Neural crest cell (in vitro differentiated cells): ENCODE measurements at places on chromosomes 11 and 22.

DNA sequence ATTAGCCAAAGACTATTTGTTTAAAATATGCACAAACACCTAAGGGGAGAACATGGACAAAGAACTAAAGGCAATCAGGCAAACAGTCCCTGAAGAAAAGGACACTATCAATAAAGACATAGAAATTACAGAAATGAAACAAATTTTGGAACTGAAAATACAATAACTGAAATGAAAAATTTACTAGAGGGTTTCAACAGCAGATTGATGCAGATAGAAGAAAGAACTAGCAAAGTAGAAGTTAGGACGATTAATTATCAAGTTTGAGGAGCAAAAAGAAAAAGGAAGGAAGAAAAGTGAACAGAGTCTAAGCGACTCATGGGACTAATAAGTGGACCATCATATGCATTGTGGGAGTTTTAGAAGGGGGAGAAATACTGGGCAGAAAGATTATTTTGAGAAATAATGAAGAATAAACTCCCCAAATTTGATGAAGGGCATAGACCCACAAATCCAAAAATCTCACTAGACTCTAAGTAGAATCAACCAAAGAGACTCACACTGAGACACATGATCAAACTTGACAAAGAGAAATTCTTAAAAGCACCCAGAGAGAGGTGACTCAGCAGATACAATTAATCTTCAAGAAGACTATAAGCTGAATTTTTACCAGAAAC is 62.9 kb downstream of the JAM3 start:
- DNase-seq: no peak

DNA sequence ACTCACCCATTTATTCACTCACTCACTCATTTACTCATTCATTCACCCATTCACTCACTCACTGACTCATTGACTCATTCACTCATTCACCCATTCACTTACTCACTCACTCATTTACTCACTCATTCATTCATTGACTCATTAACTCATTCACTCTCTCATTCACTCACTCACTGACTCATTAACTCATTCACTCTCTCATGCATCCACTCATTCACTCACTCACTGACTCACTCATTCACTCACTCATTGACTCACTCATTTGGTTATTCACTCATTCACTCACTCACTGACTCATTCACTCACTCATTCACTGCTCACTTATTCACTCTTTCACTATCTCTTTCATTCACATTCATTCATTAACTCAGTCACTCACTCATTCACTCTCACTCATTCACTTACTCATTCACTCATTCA is 2.5 kb upstream of the MUC5AC start:
- DNase-seq: no peak

DNA sequence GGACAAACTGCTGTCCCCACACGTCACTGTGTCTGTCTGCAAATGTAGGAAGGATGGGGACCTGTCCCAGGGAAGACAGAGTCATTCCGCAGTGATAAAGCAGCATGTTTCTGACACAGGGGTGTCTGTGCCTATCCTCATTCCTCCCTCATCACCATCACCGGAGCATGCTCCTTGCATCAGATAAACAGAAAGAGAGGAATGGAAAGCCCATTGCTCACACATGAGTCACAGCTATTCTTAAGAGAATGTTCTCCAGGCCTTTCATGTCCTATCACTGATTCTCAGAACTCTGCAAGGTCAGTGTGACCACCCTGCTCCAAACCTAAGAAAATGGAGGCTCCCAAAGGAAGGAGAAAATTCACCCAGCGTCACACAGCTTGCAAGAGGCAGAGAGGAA is 38.9 kb downstream of the ZNF195 start:
- no peak for DNase-seq

DNA sequence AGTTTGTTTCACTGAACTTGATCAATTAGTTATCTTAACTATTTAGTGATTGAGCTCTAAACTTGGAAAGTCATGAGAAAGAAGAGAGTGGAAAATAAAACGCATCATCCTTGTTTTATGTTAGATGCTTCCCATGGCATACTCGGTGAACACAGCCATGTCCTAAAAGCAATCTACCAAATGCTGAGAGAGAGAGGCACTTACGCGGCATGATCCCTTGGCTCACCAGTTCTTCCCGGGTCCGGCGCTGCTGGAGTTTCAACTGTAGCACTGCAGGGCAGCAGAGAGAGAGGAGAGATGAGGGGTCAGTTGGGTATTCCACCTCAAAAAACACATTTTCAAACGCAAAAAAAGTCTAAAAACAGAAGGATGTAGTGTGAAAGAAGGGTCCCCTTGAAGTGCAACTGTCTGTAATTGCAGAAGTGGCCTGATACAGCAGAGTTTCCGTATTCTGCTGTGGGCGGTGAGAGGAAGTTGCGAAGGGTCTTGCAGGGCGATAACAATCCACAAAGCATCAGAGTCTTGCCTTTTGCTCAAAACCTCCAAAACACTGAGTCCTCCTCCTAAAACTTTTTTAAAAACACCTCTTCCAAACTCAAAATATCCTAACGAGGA is 92.7 kb downstream of the SGSM3 start:
- DNase-seq: no peak

DNA sequence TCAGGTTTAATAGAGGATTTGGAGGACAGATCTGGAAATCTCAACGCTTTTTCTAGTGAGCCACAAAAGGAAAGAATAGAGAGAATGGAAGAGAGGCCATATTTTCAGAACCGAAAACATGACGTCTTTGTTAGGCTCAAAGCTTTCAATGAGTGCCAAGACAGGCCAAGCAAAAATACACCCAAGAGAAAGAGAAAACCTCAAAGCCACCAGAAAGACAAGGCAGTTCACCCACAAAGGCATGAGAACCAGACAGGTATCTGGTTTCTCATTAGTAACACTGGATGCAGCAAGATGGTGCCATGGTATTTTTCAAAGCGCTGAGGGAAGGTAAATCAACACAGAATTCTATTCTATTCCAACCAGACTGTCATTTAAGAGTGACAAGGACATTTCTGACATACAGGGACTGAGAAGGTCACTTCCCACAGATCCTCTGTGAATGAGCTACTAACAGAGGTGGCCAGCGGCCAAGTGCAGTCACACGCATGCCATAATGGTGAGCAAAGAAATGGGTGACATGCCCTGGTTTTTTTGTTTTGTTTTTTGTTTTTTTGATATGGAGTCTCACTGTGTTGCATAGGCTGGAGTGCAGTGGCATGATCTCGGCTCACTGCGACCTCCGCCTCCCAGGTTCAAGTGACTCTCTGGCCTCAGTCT is 41.9 kb downstream of the TOLLIP start:
- no peak for DNase-seq

GRCh38 chr11:69321877-69322361 is 28.0 kb downstream of the MYEOV start:
- no peak for DNase-seq

DNA sequence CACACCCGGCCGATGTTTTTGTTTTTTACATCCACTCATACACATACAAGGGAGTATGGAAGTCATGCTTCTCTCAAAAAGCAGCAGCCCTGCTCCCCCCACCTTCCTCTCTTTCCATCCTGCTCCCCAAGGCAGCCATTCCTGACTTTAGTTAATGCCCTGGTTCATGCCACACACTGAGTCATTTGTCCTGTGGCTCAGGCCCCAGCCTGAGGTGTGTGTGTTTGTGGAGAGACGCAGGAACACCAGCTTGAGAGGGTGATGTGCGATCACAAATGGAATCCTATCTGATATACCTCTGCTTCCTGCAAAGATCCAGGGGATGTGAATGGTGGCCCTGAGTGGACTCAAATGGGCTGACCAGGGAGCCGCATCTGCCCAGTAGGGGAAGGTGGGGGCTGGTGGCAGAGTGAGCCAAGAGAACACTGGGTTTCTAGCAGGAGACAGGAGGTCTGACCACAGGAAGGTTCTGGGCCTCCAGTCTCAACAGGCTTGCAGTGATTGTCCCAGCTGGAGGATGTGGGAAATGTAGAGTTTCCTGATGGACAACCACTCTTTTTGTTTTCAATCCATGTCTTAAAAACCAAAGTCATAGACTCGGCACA is 86.7 kb downstream of the OSBP2 start:
- DNase-seq: no peak

- no peak for DNase-seq
Measured at GRCh38 chr11:6206456-6207180, 1.3 kb downstream of the C11orf42 start.
